ENCODE measurements at places on chromosomes 5 and 9. TPM values are rescaled to one million over a fixed set of nuclear protein-coding genes. Genes with fewer than 3 reads are reported as not detected.

GRCh38 chr9:131635285-131635684, 90.0 kb downstream of the PRRT1B start:
- no peaks in the 10 kb centered on the region for H3K27me3 ChIP-seq
- peak overlapping the region; percentile 36 for H3K27ac ChIP-seq

The SV2C gene
- total RNA-seq = 0.03 TPM

The RNF130 gene
- total RNA-seq = 76.3 TPM

DNA sequence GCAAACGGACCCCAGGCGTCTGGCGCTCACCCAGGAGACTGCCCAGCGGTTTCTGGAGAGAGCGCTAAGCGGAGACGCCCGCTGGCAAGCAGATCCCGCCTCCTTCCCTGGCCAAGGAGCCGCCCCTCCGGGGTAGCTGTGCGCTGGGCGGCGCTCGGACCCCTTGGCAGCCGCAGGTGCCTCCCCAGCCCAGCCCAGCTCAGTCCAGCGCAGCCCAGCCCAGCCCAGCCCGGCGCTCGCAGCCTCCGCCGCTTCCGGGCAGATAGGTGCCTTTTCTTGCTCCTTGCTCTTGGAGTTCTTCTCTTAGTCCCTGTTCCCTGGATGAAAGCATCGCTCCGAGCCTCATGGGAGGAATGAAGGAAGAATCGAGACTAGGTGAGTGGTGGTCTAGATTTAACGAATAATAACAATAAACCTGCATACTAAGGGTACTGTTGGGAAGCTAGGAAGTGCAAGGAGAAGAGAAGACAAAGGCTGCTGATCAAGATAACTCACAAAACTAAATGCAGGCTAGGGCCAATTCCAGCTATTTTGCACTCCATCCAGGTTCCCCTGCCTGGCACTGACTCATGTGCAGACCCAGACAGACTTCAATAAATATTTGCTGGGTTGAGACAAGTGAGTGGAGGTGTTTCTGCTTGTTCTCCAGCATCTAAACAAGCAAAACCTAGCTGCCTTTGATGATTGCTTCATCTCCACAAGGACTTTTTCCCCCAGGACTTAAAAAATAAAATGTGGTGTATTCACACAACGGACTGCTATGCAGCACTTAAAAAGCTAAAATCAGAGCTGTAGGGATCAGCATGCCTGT, at the start of gene STK32A:
Gene STK32A, plus strand, starts transcription at position 202 of the 811 bp plus-strand sequence. CDS start 4,609 bp downstream, outside the sequence.
- H3K4me1 ChIP-seq = no peaks in the 10 kb centered on the region
- H3K36me3 ChIP-seq = no peaks in the 10 kb centered on the region
- no peak for DNase-seq

The PCDHGA7 gene
- total RNA-seq = 0.16 TPM

DNA sequence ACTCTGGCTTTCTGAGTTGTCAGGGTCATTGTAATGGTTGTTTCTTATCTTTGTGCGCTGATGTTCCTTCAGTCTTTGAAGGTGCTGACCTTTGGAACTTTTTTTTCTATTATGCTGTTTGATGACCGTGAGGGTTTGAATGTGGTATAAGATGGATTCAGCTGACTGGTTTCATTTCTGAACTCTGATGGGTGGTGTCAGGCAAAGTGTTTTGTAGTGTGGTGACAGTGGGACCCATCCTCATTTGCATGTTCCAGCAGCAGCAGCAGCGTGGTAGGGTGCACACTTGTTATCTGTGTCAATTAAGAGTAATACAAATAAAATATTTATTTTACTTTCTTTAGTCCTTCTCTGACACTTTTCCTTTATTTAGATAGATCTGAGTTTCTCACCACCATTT, 227.7 kb upstream of the PRR16 start:
- no peak overlapping the region for H3K27ac ChIP-seq
- DNase-seq = no peak
- no peaks in the 10 kb centered on the region for H3K27me3 ChIP-seq

DNA sequence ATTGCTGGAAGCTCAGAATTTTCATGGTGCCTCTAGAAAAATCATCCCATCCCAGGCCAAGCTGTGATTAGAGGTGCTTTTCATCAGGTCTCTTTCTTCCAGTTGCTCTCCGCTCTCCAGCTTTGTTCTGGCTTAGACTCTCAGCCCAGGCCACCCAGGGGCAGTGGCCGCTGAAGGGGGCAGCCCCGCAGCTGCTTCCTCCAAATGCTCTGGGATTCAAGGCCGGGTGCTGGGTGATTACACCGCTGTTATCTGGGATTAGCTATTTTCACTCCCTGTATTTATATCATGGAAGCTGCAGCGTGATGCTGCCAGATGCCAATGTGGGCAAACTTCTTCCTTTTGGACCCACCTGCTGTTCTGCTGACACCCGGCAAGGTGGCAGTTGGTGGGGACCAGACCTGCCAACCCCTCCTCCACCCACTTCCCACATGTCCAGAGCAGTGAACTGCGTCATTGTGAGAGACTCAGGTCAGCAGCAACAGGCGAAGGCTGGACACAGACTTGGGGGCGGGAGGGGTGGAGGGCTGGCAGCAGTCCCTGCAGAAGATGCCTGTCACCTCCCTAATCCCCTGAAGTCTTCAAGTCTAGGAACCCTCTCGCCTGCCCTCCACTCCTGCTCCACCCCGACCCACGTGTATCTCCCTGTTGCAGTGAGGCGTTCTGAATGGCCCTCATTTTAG, 33.9 kb upstream of the NKX2-5 start:
- no peak overlapping the region for H3K4me3 ChIP-seq
- H3K4me1 ChIP-seq = no peaks in the 10 kb centered on the region
- DNase-seq = no peak
- H3K36me3 ChIP-seq = no peaks in the 10 kb centered on the region
- H3K27ac ChIP-seq = no peak overlapping the region
- no peaks in the 10 kb centered on the region for H3K27me3 ChIP-seq

DNA sequence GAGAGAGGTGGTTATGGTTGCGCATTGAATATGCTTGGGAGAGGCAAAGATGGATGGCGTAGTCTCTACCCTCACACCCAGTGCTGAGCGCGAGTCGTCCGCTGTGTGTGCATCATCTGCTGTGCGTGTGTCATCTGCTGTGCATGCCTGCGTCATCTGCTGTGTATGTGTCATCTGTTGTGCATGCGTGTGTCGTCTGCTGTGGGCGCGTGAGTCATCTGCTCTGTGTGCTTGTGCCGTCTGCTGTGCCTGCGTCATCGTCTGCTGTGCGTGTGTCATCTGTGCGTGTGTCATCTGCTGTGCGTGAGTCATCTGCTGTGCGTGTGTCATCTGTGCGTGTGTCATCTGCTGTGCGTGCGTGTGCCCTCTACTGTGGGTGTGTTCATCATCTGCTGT, 68.0 kb upstream of the IRX4 start:
- DNase-seq = no peak
- no peak overlapping the region for H3K4me3 ChIP-seq
- H3K4me1 ChIP-seq = no peaks in the 10 kb centered on the region
- no peak overlapping the region for H3K27ac ChIP-seq
- H3K36me3 ChIP-seq = no peaks in the 10 kb centered on the region

- peak; percentile 27 for DNase-seq
- no peaks in the 10 kb centered on the region for H3K36me3 ChIP-seq
- no peak overlapping the region for H3K4me3 ChIP-seq
- no peaks in the 10 kb centered on the region for H3K4me1 ChIP-seq
- H3K27ac ChIP-seq = no peak overlapping the region
These were observed 59.4 kb upstream of the RAPGEF1 start for GRCh38 chr9:131799177-131799823.

GRCh38 chr9:37840560-37841194, 40.1 kb downstream of the DCAF10 start:
- H3K36me3 ChIP-seq = no peaks in the 10 kb centered on the region
- DNase-seq = no peak
- no peak overlapping the region for H3K4me3 ChIP-seq
- no peak overlapping the region for H3K27ac ChIP-seq
- H3K4me1 ChIP-seq = no peaks in the 10 kb centered on the region

DNA sequence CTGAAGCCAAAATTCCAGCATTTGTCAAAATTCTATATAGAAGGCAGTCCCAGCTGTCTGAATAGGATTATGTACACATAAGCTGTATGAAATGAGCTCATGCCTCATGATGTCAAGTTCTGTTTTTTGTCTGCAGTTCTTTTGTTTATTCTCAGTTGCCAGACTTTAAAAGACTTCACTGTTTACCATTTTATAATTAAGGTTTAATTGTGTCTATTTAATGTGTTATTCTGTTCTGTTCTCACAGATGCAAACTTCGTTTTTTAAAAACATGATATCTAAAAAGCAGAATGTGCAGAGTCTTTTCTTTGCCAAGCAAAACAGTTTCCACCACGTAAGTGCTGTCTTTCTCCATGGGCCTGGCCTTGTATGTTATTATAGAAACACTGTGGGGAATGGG, 31.1 kb downstream of the ERAP1 start:
- DNase-seq = no peak
- H3K27me3 ChIP-seq = no peaks in the 10 kb centered on the region
- H3K4me1 ChIP-seq = no peaks in the 10 kb centered on the region
- H3K36me3 ChIP-seq = peaks cover 29% of the 10 kb centered on the region
- H3K27ac ChIP-seq = no peak overlapping the region

The RAD1 gene
- total RNA-seq = 29.6 TPM

The PNPLA7 gene
- 28.9 TPM for total RNA-seq

GRCh38 chr9:92029553-92029952, 79.5 kb upstream of the ROR2 start:
- peaks cover 6% of the 10 kb centered on the region for H3K36me3 ChIP-seq
- H3K4me3 ChIP-seq = no peak overlapping the region
- H3K27ac ChIP-seq = no peak overlapping the region

DNA sequence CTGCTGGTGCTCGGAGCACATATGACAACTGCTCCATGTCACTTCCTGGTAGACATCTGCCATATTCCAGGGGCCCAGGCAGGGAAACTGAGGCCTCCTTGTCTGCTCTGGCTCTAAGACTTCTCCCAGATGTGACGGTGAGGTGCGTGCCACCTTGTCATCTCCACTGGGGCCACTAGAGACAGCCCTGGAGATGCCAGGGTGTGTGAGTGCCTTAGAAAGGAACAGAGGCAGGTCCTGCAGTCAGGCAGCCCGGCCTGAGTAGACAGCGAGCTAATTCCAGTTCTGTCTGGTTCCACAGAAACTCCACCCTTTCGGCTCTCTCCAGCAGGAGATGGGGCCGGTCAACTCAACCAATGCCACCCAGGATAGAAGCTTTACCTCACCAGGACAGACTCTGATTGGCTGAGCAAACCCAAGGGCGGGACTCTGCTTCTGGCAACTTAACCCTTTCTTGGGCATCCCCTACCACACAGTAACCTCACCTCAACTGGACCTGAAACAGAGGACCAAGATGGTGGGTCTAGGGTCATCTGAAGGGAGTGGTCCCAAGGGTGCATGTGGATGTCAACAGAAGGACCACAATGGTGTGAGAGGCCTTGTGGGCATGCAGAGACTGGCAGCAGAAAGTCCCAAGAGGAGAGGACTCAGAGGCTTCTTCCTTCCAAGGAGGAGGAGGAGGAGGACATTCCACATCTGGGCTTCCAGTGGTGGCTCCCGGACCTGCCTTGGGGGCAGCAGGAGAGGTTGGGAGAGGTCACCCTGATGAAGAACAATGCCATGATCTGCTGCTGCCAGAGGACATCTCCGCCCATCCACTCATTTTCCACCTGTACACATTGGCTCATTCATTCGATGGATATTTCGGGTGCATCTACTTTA, 77.7 kb downstream of the RGS3 start:
- no peak overlapping the region for H3K4me3 ChIP-seq
- DNase-seq = no peak
- no peak overlapping the region for H3K27ac ChIP-seq
- H3K4me1 ChIP-seq = no peaks in the 10 kb centered on the region

GRCh38 chr9:130246126-130246525, 19.4 kb upstream of the HMCN2 start:
- H3K27me3 ChIP-seq = no peaks in the 10 kb centered on the region
- DNase-seq = no peak
- no peaks in the 10 kb centered on the region for H3K36me3 ChIP-seq
- H3K27ac ChIP-seq = no peak overlapping the region
- no peak overlapping the region for H3K4me3 ChIP-seq
- peaks cover 4% of the 10 kb centered on the region for H3K4me1 ChIP-seq
